Brain microvascular endothelial cell (primary cell): ENCODE measurements at places on chromosomes 4 and X.
A peak's percentile ranks its signal among the peaks of the same experiment; 100 is the strongest.

DNA sequence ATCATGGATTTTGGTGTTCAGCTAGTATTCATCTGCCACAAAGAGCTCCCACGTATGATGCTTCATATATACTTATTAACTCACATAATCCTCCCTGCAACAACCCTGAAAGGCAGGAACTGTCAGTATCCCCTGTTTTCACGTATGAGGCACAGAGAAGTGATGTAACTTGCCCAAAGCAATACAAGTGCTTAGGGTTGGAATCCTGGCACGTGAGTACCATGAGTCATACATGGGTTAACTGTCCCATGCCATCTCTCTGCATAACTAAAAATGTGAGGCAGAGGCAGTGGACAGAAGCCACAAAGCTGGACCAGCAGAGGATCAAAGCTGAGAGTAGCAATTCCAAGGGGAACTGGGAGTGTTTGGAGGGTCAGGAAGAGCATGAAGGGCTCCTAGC lies 35.7 kb upstream of the EGFL6 start:
- no peak for DNase-seq

DNA sequence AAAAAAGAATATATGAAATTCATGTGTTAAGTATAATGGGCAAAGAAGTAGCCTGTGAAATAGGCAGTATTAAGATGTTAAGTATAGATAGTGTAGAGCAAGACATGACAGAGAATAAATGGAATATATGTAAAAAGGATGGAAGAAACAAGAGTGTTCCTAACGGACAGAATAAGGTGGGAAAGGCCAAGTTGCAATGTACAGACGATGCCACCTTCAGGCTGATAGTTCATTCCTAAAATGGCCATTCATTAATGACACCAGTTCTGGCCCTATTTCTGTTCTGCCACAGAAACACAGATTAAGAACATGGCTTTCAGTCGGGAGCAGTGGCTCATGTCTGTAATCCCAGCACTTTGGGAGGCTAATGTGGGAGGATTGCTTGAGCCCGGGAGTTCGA lies 4.4 kb upstream of the FAM184B start:
- DNase-seq: no peak

GRCh38 chr4:41202820-41203568 lies 11.3 kb downstream of the APBB2 start:
- DNase-seq: no peak

DNA sequence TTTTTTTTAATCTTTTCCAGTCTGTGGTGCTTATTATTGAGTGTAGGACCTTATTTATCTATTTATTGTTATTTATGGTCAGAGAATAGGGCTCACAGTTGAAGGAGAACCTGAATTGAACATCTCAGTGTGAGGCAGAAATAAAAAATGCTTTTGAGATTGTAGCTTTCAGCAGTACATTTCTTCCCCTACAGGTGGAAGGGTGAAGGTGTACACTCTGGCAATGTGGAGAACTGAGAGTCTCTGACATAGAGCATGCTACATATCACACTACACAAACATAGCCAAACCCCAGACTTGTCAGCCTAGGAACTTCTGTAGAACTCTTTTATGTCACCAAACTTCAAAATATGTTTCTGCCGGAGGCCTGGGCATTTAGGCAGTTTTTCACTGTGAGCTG lies 140.2 kb downstream of the STIM2 start:
- no peak for DNase-seq

- DNase-seq: peak; percentile 8
These were observed 4.5 kb downstream of the RP2 start for GRCh38 chrX:46841346-46841745.

- DNase-seq: no peak
These were observed 50.4 kb downstream of the SHROOM3 start for GRCh38 chr4:76485450-76485849.

GRCh38 chrX:95640226-95640625 lies 1044.4 kb upstream of the DIAPH2 start:
- DNase-seq: no peak

GRCh38 chr4:8167291-8167690 lies 8.7 kb upstream of the ABLIM2 start:
- no peak for DNase-seq

DNA sequence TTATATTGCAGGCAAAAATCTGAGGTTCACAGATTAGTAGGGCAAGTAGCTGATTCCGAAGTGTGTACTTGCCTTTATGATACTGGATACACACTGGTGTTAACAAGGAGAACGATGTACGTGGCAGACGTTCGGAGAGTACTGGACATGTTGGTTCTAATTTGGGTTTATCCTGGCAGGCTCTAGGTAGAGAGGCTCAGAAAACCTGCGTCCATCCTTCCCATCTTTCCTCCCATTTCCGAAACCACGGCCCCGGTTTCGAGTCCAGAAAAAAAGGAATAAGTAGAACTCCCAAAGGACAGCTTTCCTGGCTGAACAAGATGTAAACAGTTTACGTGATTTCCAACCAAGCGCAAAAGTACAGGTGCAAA lies 351 bp upstream of the SLC30A9 start:
- DNase-seq: no peak

DNA sequence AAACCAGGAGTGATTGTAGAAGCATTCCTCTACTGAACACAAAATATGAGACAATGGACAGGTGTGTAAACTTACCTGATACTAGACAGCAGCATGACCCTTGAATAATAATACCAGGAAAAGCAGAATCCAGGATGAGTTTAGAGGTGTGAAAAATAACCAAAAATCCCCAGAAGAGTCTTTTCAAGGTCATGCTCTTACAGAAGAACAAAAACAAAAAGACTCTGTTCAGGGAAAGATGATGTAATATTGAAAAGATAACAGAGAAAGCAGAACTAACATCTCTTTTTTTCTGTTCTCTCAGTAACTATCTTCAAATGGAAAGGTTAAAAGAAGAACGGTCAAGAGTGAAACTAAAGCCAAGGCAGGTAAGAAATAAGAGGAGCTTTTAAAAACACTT lies 14.0 kb upstream of the ARHGAP10 start:
- no peak for DNase-seq

DNA sequence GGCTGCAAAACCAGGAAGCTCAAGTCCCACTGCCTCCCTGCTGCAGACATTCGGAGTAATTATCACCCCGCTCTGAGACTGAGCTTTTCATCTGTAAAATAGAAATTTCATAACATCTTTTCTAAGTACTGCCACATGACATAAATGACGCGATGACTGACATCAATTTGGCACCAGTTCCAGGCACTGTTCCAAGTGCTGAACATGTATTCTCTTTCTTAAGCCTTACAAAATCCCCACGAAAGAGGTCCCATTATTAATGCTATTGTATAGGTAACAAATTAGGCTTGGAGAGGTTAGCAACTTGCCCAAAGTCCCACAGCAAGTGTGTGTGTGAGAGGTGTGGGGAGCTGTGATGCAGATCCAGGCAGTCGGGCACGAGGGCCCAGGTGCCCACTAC lies 56.4 kb downstream of the SLC2A9 start:
- no peak for DNase-seq

DNA sequence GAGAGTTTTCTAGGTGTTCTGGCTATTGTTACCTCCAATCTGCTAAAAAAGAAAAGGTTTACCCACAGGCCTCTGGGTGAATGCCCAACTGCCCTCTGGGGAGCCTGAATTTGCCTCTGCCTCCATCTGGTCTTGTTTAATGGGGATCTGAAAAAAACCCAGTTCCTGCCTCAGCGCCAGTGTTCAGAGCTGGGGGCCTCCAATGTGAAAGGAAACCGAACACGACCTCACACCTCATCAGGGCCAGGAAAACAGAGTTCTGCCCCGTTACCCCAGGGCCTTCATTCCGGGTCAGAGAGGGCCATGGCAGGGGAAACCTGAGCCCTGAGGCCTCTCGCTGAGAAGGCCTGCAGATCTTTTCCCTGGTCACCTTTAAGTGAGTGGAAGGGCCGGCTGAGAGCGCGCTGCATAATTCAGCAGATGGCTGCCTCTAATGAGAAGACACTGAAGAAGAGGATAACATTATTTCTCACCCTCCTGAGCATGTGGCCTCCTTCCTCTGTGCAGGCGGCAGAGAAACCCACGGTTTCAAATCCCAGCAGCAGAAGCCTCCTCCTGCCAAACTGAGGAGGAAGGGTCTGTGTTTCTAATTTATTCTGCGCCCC lies 6.8 kb downstream of the SEPTIN6 start:
- no peak for DNase-seq

DNA sequence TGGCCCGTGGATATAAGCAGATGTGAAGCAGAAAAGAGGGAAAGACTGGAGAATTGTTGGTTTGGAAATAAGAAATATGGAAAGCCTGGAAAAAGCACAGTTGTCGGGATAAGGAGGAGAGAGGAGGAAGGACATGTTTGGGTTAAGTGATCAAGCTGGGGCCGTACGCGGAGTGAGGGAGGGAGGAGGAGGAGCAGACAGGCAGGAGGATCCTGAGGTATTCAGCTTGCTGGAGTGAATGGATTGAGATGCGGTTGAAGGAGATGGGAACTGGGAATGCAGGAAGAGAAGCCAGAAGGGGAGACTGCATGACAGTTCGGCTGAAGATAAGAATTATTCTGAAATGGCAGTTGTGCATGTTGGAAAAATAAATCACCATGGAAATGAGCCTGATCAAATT lies 21.2 kb downstream of the ZFP42 start:
- no peak for DNase-seq

DNA sequence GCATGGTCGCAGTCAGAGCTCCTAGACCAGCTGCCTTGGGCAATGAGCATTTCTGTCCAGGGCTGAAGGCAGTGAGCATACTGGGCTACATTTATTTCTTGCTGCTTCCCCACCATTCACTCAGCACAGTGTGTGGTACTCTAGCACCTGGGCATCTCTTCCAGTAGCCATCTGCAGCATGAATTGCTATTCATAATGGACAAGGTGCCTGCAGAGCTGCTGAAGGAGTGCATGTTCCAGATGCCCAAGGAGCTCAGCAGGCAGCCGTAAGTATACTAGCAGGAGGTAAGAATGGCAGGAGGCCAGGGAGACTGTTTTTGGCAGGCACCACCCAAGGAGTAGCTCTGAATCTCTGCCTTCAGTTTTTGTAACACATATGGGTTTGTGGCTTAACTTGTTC lies 110.4 kb upstream of the RXFP1 start:
- no peak for DNase-seq

DNA sequence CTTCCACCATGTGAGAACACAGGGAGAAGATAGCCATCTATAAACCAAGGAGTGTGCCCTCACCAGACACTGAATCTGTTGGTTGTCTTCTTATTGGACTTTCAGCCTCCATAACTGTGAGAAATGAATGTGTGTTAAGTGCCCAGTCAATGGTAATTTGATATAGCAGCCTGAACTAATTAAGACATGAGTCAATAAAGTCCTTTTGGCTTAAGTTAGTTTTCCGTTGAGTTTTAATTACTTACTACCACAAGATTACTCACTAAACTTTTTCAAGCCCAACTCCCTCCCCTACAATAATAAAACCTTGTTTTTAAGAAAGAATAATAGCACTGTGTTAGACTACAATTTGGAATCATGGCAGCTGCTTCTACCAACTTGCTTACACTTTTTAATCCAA lies 324.2 kb downstream of the PCDH19 start:
- DNase-seq: no peak

DNA sequence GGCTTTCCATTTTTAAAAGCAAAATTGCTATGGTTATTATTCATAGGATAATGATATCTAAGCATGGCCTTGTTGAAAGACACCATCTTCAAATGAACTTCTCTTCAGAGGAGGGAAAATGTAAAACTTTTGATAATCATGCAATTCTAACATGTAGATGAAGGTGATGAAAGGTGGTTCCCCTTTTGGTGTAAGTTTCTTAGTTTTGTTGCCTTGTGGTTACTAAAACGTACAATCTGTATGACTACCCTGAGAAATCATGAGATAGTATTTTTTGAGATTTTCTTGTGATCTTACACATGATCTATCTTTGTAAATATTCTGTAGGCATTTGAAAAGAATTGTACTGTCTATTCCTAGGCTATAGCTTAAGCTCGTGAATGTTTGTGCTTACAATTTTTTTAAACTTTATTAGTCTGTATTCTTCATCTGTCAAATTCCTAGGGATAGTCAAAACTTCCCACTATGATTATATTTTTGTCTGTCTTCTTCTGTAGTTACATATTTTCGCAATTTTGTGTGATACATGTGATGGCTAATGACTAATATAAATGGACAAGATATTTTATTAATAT lies 47.5 kb downstream of the PTPN13 start:
- DNase-seq: no peak

GRCh38 chr4:77618383-77619241 lies 13.0 kb downstream of the CXCL13 start:
- peak; percentile 71 for DNase-seq

DNA sequence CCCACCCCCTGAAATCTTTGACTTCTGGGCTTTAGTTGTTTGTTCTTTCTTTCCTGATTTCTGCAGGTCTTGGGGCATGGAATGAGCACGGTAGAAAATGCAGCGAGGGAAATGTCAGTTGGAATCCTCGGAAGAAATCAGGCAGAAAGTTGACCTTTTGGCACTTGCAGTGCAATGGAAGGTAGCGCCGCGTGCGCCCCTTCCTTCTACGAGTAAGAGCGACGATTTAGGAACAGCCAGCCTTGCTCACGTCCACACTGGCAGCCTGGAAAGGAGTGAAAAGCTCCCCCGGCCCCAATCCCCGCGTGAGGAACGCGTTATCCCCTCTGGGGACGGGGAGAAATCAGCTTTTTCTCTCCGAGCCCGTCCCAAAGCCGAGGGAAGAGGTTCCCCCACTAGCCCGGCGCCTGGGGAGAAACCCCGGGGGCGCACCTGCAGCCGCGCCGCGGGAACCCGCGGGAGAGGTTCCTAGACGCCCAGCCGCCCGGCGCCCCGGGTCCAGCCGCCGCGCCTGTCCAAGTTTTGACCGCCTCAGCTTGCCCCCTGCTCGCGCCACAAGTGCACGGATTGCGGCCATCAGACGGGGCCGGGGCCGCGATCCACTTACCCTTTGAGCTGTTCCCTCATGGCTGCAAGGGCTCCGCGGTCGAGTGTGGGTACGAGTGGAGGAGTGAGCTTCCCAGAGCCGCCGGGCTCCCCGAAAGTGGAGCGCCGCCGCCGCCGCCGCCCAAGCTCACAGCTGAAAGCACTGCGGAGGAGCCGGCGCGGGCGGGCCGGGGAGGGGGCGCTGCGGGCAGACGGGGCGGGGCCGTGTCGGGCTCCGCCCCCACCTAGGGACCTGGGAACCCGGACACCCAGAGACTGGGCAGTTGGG lies 194.6 kb upstream of the FTHL17 start:
- DNase-seq: no peak

DNA sequence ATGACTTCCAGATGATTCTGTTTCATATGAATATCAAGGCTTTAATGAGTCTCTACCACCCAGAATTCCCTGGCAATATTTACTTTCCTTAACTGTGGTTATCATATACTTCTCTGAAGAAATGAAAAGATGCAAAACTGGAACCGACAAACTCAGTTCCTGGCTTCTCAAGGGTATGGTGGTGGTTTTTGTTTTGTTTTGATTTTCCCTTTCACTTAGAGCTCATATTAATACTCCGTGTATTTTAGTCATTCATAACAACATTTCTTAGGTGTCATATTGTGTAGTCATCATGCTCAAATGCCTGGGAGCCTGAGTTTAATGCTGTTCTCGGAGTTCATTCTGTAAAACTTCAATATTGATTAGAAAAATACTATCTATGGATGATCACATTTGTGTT lies 665 bp downstream of the TRPC5OS start:
- no peak for DNase-seq
